NCI-H1092 (cell line): ENCODE measurements at places on chromosomes 6 and 20.

GRCh38 chr6:44485601-44486401 lies 98.3 kb downstream of the CDC5L start:
- DNase-seq = no peak

DNA sequence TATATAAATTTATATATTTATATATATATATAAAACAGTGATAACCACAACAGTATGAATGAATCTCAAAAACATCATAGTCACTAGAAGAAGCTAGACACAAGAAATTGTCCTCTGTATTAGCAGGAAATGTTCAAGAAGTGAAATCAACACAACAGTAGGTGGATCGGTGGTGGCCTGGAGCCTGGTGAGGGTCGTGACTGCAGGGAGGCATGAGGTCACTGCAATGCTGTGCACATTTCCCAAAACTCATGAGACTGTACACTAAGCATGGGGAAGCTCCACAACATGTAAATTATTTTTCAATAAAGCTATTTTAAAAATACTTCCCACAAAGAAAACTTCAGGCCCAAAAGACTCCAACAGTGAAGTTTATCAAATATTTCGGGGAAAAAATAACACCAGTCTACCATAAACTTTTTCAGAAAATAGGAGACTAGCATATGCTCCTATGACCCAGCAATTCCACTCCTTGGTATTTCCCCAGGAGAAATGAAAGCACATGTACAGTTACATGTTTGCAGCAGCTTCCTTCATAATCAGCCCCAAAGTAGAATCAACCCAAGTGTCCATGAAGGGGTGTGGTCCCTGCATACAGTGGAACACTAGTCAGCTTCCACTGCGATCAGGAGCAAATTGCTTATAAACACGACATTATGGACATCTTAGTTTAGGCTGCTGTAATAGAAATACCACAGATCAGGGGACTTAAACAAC lies 144.2 kb downstream of the TBXT start:
- DNase-seq = no peak

- no peak for DNase-seq
Observed at GRCh38 chr6:17552861-17553260, 47.2 kb upstream of the FAM8A1 start.

GRCh38 chr20:54668271-54669039 lies 193.1 kb downstream of the DOK5 start:
- no peak for DNase-seq

- DNase-seq = no peak
Observed at GRCh38 chr20:63117151-63117550, 98.8 kb downstream of the YTHDF1 start.

DNA sequence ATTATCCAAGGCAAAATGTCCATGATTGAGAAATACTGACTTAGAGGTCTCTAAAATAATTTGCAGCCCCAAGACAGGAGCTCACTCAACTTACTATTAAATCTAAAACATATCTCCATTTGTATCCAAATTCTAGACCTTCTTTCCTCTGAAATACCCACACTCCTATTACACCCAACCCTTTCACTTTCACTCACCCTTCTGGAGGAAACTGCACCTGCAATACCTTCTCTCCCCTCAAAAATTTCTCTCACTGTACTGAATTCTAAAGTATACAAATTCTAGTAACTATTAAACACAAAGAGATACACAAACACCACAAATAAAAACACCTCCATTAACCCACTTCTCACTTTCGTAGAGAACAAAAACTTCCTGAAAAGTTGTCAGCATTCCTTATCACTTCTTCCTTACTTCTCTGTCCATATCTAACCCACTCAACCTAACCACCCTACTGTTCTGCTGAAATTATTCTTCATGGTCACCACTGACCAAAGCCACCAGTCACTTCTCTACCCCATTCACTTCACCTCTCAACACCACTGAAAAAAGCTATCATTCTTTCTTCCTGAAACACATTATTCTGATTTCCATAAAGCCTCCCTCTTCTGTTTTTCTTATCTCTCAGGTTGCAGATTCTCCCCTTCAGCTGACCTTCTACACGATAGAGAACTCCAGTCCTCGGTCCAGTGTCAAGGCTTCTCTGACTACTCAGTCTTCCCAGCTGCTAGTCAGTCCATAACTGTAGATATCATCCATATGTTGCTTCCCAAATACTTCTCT lies 12.0 kb downstream of the LMBRD1 start:
- DNase-seq = no peak

- DNase-seq = no peak
Observed at GRCh38 chr6:73083886-73084285, 141.4 kb downstream of the KHDC1L start.

GRCh38 chr6:132961122-132961521 lies 146.8 kb downstream of the RPS12 start:
- no peak for DNase-seq

DNA sequence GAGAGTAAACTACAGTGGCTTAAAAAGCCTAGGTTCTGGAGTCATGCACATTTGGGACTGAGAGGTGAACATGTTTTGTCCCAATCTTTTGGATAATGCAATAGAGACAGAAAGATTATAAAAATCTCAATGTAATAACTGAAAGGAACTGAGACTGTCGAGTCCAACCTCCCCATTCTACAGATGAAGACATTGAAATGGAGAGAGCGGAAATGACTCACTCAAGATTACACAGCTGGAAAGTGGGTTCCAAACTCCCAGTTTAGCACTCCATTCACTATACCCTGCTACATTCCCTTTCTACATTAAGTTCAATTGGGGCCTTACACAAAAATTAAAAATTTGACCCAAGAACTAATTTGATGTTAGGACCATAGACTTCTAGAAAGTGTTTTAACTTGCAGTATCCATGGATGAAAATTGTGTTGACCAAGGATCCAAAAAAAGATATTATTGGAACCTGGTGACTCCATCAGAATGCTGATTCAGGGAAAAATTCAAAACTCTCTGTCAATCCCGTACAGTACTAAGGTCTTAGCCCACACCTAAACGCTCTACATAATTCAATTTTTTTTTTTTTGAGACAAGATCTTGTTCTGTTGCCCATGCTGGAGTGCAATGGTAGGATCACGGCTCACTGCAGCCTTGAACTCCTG lies 1.5 kb upstream of the ILRUN start:
- DNase-seq = no peak

GRCh38 chr6:18845896-18846295 lies 458.7 kb downstream of the RNF144B start:
- no peak for DNase-seq

DNA sequence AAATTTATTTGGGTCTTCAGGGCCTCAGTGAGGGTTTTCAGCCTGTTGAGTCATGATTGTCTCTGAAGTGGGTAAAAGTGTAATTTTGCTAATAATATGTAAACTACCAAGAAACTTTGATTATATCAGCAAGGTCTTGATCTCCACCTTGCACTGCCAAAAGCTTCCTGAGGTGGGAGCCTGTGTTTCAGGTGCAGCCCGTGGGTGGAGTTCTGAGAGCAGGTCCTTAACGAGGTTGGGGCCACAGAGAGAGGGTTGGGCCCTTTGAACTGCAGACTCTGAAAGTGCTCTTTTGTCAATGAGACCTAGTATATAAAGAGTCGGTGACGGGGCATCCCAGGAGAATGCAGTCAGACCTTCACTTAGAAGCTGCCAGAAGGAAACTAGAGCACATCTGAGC lies 129.7 kb upstream of the MAP3K4 start:
- DNase-seq = no peak

GRCh38 chr6:3324262-3324942 lies 65.7 kb downstream of the PSMG4 start:
- no peak for DNase-seq

DNA sequence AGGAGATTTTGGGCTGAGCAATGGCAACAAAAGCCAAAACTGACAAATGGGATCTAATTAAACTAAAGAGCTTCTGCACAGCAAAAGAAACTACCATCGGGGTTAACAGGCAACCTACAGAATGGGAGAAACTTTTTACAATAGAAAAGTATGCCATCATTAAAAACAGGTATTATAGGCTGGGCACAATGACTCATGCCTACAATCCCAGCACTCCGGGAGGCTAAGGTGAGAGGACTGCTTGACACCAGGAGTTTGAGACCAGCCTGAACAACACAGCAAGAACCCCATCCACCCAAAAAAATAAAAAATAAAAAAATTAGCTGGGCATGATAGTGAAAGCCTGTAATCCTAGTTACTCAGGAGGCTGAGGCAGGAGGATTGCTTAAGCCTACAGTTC lies 55.4 kb downstream of the MBOAT1 start:
- DNase-seq = no peak

- DNase-seq = no peak
Observed at GRCh38 chr6:112683926-112684325, 336.8 kb downstream of the RFPL4B start.
